ENCODE measurements at places on chromosomes 2 and 18.

GRCh38 chr2:45960057-45960863 lies 308.8 kb downstream of the PRKCE start:
- DNase-seq, result no peak

GRCh38 chr2:173584676-173585458 lies 230.2 kb downstream of the CDCA7 start:
- DNase-seq, result no peak

- DNase-seq, result no peak
Measured at GRCh38 chr2:134141598-134142340, 112.1 kb upstream of the MGAT5 start.

DNA sequence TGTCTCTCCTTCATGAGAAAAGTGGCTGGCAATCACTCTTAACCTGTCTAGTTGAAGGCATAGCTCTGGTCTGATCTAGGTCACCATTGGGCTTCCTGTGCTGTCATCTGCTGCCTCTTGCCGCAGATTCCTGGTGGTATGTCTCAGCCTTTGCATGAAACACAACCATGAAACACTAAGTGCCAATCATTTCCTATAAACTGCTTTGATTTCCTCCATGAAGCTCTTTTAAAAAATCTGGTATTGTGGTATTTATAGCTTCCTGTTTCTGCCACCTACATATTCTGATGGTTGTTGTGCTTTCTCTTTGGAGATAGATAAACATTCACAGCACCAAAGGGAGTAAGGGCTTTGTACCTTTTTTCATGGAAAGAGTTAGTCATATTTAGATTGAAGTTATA lies 120.0 kb upstream of the EPC2 start:
- DNase-seq, result no peak

GRCh38 chr2:15980605-15981098 lies 40.3 kb downstream of the MYCN start:
- no peak for DNase-seq

DNA sequence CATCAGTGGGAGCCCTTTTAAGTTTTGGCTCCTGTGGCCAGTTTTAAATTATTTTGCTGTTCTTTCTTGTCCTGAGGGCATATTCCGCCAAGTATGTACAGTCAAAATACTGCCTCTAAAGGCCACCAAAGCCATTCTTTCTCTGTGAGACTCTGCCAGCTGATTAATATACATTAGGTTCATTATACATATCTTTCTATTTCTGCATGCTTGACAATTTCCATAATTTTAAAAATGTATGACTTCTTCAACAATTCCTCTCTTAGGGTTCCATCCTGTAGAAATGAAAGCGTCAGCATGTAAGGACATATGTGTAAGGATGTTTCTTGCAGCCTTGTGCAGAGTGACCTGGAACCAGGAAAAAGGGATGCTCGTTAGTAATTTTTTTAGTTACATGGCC lies 291.9 kb downstream of the PHLPP1 start:
- no peak for DNase-seq

- DNase-seq, result no peak
Measured at GRCh38 chr18:79522451-79523205, 126.9 kb downstream of the NFATC1 start.
